Hematopoietic multipotent progenitor cell treated with erythropoietin and hydrocortisone succinate and interleukin-3 and kit ligand, for 8 days (in vitro differentiated cells): ENCODE measurements at places on chromosomes 13 and 19.
A peak's percentile ranks its signal among the peaks of the same experiment; 100 is the strongest.

- no peak for DNase-seq
Observed at GRCh38 chr19:31617010-31617585, 267.9 kb upstream of the TSHZ3 start.

GRCh38 chr13:96539791-96540190 is 449.9 kb downstream of the HS6ST3 start:
- no peak for DNase-seq

DNA sequence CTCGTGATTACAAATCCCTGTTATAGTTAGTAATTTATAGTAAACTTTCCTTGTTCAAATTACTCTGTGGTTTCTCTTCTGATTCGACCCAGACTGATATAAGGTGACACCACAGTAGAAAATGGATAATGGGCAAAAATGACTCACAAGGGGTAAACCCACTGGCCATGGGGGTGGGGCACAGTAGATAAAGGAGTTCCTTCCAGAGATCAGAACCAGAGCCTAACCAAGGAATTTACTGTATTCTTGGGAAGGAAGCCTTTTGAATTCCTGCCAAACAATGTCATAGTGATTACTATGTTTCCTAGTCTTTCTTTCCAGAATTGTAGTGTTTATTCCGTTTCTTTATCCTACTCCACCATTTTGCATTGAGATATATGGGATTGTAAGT is 21.9 kb downstream of the MIR17HG start:
- no peak for DNase-seq

GRCh38 chr19:3479177-3479833 is 1.0 kb downstream of the SMIM24 start:
- peak; percentile 64 for DNase-seq

- no peak for DNase-seq
Observed at GRCh38 chr19:5086230-5086629, 117.3 kb downstream of the KDM4B start.

DNA sequence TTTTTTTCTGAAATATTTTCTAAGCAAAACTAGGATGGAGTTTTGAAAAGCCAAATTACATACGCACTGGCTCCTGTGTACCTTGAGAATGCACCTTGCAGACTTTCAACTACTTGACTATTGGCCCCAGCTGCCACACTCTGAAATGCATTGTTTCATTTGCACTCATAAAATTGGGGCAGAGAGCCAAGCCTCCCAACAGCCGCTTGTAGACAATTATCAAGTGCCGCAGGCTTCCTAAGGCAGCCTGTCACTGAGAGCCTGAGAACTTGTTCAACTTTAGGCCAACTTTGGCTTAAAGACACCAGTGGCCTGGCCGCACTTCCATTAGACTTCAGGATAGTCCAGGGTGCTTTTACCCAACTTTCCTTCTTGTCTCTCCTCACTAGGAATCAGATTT is 115.7 kb upstream of the STARD13 start:
- no peak for DNase-seq

DNA sequence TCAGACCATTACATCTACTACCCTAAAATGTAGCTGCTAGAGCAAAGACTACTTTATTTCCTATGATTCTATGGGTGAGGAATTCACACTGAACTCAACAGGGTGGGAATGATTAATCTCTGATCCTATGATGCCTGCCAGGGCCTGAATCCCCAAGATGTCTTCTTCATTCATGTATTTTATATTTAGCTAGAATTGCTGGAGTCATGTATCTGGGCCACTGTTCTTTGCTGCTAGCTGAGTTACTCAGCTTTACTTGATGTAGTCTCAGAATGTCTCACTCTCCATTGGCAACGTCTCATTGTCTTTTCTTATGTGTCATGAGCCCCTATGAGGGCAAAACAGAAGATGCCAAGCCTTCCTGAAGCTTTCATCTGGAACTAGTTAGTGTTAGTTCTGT is 21.1 kb downstream of the ZNF582 start:
- DNase-seq = no peak

- no peak for DNase-seq
Observed at GRCh38 chr13:99273128-99273527, 14.9 kb upstream of the GPR18 start.

DNA sequence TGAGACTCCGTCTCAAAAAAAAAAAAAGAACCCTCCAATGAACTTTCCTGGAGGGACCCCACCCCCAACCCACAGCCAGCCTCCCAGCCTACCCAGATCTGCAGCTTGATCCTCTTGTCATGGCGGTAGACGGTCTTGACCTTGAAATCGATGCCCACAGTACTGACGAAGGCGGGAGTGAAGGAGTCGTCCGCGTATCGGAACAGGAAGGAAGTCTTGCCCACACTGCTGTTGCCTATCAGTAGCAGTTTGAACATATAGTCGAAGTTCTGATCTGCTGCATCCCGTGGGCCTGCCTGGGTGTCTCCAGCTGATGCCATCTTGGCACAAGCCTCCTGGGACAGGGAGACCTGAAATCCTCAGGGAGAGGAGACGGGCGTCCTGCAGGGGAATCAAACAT is 2.4 kb downstream of the RAB3D start:
- peak; percentile 22 for DNase-seq

DNA sequence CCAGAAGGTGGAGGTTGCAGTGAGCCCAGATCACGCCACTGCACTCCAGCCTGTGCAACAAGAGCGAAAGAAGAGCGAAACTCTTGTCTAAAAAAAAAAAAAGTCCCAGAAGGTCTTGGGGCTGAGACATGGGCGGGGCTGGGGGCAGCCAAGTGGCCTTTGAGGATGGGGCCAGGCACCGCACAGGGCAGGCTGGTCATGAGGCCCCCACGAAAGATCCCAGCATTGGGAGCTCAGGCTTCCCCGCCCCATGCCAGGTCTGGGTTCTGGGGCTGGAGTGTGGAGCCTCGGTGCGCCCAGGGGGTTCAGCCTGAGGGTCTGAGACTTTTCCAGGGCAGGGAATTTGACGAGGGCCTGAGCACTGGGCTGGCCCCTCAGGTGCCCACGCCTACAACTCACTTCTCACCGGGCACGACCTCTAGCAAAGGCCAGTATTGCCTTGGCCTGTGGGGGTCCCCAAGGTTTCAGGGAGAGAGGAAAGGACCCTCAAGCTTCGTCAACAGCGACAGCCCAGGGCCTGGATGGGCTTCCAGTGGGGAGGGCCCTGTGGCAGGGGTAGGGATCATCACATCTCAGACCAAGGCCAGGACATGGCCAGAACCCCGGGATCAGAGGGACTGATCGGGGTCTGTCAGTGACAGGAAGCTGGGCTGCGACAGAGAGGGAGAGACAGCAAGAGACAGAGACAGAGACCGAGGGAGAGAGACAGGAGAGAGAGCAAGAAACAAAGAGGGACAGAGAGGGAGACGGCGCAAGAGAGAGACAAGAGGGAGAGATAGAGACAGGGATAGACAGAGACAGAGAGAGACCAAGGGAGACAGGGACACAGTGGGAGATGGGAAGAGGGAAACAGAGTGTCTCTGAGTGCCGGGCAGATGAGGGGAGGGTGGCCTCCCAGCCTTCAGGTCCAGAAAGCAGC is 7.5 kb upstream of the MEX3D start:
- no peak for DNase-seq

GRCh38 chr13:29059800-29060199 is 239.7 kb downstream of the MTUS2 start:
- DNase-seq = no peak

DNA sequence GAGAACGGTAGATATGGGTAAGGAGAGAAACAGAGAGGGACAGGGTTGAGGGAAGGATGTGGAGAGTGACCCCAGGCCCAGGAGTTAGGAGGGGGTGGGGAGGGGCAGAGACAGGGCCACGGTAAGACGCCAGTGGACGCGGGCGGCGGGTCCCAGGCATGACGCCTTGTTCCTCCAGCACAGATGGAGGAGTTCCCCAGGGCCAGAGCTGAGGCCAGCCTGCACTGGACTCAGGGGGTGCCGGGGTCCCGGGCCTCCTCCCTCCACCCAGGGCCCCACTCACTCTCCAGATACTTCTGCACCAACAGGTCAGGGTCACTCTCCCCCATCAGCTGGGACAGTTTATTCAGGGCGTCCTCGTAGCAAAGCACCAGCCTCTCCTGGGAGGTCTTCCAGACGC is 22.0 kb upstream of the EMP3 start:
- no peak for DNase-seq

GRCh38 chr19:6768236-6768785 is 1.1 kb upstream of the SH2D3A start:
- DNase-seq = no peak

GRCh38 chr19:53002479-53002878 is 11.2 kb upstream of the ERVV-1 start:
- no peak for DNase-seq
